ENCODE measurements at places on chromosomes 7 and 10.

DNA sequence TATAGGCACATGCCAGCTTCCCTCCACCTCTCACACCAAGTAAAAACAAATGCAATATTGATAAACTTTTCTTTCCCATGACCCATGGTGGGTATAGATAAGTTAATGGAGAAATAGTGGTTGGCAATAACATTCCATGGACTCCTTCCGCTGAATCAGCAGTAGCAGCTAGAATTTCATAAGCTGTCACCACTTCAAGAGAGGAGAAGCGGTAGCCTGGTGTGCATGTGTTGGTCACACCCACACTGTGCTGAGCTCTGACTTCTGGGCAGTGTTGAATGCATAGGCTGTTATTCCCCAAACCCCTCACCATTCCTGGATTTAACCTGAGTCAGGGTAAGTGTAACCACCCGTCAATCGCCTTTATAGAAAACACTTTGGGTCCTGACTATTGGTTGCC, 32.5 kb upstream of the BMPER start:
- DNase-seq, result no peak

GRCh38 chr7:85237721-85238120, 50.9 kb upstream of the SEMA3D start:
- no peak for DNase-seq

DNA sequence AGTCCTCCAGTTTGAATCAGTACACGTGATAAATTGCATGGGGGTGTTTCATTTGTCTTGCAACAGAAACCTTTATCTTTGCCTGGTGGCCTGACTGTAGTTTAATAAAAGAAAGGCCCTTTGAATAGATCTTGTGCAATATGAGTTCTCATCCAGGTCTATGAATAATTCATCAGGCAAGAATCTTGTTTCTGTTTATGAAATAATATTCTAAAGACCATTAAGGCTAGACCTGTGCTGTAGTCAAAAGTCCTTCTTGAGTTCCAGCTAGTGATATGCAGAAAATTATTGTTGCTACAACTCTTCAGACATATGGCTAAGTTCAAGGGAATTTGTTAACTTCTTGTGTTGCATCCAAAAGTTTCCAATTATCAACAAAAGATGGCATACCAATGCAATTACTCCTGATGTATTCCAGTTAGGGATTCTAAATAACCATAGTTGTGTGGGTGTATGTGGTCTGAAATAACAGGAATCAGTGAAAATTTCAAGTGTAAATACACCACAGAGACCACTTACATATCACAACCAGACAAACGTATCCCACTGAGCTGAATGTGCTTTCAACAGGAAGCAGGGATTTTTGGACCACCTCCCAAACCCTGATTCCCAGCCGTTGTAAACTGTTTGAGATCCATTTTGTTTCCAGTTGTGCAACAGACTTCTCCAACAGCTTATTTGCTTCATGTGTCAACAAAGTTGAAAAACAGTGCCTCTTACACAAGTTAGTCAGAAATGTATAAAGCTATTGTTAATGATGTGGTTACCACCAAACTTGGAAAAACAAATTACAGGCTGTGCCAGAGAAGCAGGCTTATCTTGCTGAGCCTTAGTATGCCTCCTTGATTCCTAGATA, 54.7 kb upstream of the BICC1 start:
- DNase-seq, result no peak

- DNase-seq, result no peak
Measured at GRCh38 chr10:102801978-102802377, 35.2 kb downstream of the CYP17A1 start.

DNA sequence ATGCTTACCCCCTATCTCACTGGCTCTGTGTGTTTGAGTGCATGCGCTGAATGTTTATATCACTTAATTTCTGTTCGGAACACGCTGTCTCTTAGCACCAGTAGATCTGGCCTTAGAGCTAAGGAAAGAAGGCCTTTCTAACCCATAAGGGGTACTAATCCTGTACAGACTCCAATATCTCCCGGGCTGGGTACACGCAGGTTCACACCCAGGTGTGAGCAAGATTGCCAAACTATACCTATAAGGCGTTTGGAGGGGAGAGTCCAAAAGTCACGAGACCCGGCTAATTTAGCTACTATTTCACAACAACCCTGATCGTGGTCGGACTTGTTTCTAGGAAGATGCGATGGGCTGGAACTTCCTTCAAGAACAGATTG, 727 bp upstream of the PDSS1 start:
- DNase-seq, result no peak

Data from activated CD8-positive, alpha-beta T cell treated with anti-CD3 and anti-CD28 coated beads, Interleukin-2, amount 10 ng/mL, durations not matched to agents 7 days and 5 days (primary cell).